ENCODE measurements at places on chromosomes 7 and 10.

- no peak for DNase-seq
Measured at GRCh38 chr7:80771523-80771922, 133.1 kb downstream of the CD36 start.

- no peak for DNase-seq
Measured at GRCh38 chr7:18450019-18450418, 45.5 kb upstream of the HDAC9 start.

- no peak for DNase-seq
Measured at GRCh38 chr7:133936074-133936473, 191.1 kb upstream of the LRGUK start.

GRCh38 chr7:3301449-3301731 lies 338 bp downstream of the SDK1 start:
- DNase-seq, result no peak

DNA sequence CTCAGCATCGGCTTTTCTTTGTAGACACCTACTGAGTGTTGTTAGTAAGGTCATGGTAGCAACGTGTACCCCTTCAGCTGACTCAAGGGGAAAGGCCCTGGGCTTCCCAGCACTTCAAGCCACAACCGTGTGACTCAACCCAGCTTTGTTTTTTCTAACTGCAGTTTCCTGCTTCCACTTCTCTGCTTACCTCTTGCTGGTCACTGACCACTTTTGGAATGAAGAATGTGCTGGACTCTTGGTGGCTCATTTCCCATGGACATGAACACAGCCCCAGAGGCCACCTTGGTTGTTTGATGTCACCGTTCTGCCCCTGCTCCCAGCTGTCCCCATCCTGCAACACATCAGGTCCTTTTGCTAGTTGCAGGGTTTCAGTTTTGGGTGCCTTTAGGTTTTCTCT lies 69.5 kb upstream of the ZNF438 start:
- no peak for DNase-seq

Data from uterus (tissue), 4 donors.